ENCODE measurements at places on chromosomes 3 and 15.

GRCh38 chr15:43908516-43909050, 81.8 kb downstream of the WDR76 start:
- DNase-seq: no peak

- no peak for DNase-seq
Observed at GRCh38 chr15:99467338-99467720, 98.5 kb upstream of the MEF2A start.

- no peak for DNase-seq
Observed at GRCh38 chr3:146166415-146166821, 5.4 kb upstream of the PLOD2 start.

DNA sequence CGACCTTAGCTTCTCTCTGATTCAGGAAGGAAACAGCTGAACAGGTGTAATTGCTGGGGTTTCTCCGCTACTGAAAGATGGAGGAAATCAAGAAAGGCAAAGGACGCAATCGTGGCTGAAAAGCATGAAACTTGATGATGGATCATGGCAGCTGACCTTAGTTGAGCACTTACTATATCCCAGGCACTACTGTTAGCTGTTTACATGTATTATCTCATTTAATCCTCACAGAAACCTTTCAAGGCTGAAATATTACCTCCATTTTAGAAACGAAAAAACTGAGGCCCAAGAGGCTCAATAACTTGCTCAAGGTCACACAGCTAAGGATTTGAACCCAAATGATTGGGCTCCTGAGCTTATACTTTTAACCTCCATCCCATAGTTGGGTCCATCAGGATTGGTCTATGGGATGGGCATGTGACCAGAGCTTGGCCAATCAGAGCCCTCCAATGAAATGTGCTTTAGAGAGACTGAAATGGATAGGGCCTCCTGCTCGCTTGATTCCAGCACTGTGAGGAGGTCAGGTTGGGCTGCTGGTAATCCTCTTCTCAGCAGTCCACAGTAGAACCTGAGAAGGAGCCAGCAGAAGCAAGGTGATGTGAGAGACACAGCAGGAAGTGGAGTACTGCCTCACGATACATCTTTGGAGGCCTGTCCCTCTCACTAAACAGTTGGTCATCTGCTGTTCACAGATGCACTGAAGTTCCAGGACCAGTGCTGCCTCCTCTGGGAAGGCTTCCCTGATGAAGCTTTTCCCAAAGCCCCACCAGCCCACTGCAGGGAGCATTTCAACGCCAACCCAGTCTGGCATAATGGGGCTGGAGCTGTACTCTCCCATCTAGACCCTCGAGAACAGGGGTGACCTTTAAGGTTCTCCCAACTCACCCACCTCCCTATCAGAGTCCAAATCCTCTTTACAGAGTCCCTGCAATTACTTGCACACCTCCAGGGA, 10.4 kb downstream of the CLN6 start:
- DNase-seq: no peak

DNA sequence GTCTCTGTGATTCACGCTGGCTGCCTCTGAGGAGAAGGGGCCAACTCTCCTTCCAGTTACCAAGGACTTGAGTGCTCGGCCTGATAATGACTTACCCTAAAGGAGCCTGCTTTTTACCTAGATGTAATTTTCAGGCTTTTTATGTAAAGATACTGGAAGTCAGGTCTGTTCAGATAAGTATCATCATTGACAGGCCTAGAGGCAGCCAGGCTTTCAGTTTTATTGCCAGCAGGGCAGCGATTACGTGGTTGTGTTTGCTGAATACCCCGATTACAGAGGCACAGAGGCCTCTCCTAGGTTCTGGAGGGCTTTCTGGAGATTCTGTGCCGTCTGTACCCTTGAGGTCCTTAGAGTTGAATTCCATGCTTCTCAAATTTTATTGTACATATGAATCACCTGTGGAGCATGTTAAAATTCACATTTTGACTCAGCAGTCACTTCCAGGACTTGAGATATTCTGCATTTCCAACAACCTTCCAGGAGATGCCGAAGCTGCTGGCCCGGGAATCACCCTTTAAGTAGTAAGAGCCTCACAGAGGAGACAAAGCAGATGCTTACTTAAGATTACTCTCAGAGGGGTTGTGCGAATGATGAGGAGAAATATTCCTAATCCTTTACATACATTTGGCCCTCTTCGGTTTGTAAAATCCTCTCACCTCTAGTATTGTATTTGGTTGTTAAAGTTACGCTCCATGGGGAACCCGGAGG, 160.1 kb upstream of the BHLHE40 start:
- no peak for DNase-seq

DNA sequence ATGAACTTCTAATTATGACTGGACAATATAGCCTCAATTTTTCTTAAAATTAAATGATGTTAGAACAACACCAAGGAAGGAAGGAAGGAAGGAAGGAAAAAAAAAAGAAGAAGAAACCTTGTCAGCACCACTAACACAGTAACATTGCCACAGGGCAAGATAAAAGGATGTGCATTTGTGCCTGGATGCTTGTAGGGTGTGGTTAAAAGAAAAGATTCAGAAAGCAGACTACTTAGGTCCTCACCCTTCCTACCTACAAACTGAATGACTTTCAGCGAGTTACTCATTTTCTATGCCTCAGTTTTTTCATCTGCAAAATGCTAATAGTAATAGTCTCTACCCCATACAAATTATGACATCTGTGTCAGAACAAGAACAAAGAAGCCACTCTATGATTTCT, 778.3 kb downstream of the MCTP2 start:
- DNase-seq: no peak

DNA sequence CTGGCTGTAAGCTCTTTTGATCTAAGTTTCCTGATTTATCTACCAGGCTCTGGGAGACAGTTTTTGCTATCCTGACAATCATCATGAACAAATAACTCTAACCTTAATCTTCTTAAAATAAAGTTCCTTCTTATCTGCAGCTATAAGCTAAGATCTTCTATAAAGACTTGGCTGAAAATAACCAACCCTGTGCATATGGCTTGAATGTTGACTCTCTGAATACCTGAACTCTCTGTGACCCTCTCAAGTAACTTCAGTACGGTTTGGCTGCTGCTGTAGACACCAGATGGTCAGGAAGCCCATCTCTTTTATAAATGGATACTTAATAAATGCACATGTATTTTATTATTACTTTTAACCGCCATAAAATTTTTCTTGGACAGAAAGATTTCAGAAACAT, 412.4 kb upstream of the CBLB start:
- DNase-seq: no peak

DNA sequence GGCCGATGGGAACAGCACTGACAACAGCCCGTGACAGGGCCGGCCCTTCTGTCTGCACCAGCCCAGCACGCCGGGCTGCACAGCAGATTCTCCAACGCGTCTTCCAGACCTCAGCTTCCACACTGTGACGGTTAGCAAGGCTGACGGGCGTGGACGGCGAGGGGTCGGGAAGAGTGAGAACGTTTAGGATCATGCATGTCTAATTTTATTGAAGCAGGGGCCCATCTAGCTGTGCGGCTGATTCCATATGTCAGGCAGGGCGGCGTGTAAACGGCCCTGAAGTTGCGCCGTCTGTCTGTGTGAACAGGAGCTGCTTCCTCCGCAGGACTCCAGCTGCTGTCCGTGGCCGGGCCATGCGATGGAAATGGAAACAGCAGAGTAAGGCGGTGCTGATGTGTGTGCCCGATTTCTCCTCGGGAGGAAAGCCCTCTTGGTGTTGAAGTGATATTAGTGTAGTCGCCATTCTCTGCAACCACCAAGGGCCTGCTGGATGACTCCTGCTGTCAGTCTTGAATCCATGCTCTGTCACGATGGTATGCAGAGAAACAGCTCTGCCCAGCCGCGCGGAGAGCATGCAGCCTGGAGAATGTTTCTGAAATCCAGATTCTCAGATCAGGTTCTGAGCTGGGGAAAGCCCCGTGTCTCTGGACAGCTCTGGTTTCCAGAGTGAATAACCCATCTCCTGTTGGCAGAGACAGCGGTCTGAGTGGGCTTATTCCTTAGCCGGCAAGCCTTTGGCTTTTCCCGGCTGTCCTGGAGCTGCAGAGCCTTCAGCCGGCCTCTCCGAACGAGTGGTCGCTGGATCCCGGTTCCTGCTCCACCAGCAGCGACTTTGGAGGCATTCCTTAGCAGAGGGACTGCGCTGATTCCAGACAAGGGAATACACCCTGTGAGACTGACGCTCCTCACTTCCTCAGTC, 158.1 kb upstream of the UBE3A start:
- DNase-seq: no peak

- DNase-seq: no peak
Observed at GRCh38 chr3:64489361-64490044, 198.3 kb downstream of the ADAMTS9 start.

GRCh38 chr3:28841441-28841840, 439.4 kb upstream of the RBMS3 start:
- no peak for DNase-seq

- DNase-seq: no peak
Observed at GRCh38 chr15:84910928-84911623, 26.6 kb downstream of the SLC28A1 start.

- DNase-seq: no peak
Observed at GRCh38 chr3:12832350-12833221, 8.8 kb downstream of the RPL32 start.

DNA sequence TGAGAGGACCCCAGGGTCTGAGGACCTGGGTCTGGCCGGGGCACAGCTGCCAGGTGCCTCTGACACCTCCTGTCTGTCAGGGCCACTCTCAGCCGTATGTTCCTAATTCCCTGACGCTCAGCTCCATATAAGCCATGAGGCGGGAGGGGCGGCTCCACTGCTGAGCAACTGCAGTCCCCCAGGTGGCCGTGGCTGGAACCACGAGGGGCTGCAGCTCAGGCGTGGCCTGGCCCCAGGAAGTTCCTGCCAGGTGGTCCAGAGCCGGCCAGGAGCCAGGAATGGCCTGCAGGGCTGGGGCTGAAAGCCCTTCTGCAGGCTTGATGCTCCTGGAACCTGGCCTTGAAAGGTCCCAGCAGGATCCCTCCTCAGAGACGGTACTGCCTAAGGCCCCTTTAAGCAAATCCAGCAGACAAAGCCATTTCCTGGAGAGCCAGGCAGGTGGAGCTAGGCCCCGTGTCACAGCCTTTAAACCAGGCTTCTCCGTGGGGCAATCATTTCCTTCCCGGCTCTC, 118.0 kb downstream of the CHSY1 start:
- DNase-seq: no peak

DNA sequence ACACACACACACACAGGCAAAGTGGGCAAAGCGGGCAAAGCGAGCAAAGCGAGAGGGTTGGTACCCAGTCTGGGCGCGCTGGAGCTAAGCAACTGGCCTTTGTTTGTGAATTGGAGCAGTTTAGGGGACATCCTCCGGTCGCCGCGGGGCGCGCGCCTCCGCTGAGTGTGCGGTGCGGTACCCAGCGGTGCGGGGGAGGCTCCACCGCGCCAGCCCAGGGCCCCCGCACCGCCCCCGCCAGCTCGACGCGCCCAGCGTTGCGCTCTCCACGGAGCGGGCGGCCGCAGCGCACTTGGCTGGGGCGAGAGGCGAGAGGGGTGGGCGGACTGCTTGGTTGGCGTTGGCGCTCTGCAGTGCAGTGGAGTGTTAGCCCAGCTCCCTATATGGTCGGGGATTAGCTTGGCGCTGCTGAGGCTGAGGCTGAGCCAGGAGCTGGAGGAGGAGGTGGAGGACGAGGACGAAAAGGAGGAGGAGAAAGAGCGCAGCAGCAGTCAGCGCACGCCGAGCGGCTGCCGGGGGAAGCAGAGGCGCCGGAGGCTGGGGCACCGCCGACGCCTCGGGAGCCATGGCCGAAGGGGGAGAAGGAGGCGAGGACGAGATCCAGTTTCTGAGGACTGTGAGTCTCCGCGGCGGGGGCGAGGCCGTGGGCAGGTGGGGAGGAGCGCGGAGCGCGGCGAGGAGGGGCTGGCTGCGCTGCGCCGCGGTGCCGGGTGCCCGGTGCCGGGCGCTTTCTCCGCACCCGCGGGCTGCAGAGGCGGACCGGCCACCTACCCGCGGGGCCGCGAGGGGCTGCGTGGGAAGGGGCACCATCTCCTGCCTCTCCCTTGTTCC, at the start of gene RYR3:
RYR3 (plus strand) TSS at position 487 of the 831 bp plus-strand sequence; CDS start at position 566, 79 bp downstream.
- DNase-seq: no peak

GRCh38 chr15:22936577-22937472, 43.3 kb downstream of the CYFIP1 start:
- no peak for DNase-seq

DNA sequence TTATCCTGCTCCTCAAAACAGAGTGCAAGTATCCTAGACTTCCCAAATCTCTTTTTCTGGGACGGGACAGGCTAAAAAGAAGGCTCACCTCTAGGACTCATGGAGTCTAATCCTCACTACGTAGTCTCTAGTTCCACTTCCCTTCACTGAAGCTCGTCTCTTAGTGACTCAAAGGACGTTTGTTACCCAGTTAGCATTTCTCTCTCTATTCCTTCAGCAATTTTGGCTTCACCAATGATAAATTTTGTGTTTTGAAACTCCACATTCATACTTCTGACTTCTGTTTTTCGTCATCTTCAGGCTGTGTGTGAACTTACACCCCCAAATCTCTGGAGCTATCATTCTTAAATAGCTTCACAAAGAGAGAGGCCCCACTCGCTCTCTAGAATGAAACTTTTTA, 627.1 kb downstream of the NAALADL2 start:
- DNase-seq: no peak
